K562 (cell line): ENCODE measurements at places on chromosomes 4 and X. TPM values are rescaled to one million over a fixed set of nuclear protein-coding genes. Genes with fewer than 3 reads are reported as not detected.

DNA sequence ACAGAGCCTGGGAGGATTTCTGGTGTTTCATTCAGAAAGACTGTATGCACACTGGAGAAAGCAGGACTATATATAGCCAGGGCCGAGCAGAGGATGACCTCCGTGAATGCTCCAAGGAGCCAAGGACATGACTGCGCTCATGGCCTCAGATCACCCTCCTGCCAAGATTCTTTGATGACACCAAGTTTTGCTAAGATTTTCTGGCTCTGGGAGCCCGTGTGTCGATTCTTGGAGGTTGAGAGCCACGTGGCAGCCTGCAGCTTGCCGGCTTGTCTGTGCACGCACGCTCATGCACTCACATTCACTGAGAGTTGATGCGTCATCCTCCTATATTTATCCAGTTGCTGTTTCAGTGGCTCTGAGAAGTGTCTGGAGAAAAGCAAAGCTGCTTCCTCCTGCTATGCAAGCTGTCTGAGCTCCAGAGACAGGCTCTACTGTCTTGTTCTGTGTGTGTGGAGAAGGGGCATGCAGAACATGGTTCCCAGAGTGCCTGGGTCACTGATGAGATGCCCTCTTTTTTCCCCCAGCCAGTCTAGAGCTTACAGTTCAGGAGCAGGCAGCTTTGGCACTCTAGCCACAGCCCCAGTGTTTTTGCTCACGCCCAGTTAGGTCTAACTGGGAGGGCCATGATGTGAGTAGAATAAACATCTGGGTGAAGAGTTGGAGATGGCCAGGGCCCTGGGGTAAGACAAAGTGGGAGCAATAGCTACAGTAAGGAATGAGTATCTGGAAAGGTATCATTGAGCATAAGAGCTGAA, 64.9 kb upstream of the SCOC start:
- DNase-seq: no peak

DNA sequence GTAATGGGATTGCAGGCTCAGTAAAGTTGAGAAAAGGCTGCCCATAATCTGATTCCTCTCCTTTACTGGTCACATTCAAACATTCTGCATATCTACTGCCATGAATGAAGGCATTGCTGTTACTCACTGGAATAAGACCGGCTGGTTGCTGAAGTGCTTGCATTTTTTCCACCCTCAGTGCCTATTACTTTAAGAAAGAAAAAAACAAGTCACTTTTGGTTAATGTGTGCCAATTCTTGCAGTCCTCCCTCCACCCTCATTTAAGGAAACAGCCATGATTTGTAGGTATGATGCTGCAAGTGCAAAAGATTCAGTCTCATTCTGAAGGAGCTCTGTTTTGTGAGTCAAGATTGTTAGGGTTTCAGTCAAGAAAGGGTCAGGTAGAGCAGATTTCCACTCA, 94.9 kb downstream of the EMCN start:
- DNase-seq: no peak

Gene UGT2A3
- total RNA-seq: 0.11 TPM in 1 of 2 replicates, not detected in the other

DNA sequence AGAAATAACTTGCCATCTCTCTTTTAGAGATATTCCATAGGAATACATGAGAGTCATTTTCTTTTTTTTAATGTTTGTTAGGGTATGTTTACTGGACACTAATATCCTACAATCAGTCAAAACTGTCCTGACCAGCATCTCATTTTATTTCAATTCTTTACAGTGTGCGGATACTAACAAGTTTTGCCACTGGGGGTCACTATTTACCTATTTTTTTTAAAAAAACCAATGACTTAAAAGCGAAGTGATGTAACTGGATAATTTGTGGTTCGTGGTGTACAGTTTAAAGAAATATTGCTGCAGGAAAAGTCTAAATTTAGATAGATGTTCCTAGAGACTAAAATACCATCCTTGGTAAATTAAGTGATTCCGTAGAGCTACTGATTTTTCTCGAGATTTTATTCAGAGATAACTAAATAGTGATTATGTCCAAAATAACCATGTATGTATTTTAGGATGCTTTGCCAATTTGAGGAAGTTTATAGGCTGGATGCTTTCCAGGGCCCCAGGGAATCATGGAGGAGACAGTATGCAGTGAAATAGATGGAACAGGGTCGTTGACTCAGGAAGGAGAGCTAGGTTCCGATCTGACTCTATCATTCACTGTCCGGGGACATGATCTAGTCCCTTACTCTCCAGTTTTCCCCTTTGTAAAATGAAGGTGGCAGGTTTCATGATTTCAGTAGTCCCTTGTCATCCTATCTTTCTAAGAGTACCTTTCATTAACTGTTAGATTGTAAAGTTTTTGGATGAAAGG, 34.0 kb upstream of the GNPDA2 start:
- peak; percentile 13 for DNase-seq

GRCh38 chr4:137510557-137511265, 21.6 kb downstream of the PCDH18 start:
- DNase-seq: no peak

GRCh38 chr4:22312113-22312512, 203.8 kb downstream of the ADGRA3 start:
- no peak for DNase-seq

- no peak for DNase-seq
Measured at GRCh38 chrX:22196149-22196548, 76.6 kb upstream of the CBLL2 start.

DNA sequence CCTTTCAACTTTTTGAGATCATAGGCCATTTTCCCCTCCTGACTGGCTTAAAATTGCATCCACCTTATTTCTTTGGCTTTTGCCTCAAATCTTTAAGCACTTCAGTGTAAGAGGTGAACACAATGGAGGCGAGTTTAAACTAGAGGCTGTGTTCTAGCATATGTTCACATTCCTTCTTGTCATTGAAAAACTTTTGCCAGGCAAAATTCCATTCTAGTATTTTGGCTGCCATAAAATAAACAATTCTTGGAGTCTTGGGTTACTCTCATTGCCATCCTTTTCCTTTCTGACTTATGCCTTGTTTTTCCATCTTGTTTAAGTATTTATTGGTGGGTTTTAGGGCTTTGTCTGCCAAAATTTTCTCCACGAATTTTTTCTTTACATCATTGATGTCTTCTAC, 137.3 kb upstream of the ANXA10 start:
- DNase-seq: no peak

DNA sequence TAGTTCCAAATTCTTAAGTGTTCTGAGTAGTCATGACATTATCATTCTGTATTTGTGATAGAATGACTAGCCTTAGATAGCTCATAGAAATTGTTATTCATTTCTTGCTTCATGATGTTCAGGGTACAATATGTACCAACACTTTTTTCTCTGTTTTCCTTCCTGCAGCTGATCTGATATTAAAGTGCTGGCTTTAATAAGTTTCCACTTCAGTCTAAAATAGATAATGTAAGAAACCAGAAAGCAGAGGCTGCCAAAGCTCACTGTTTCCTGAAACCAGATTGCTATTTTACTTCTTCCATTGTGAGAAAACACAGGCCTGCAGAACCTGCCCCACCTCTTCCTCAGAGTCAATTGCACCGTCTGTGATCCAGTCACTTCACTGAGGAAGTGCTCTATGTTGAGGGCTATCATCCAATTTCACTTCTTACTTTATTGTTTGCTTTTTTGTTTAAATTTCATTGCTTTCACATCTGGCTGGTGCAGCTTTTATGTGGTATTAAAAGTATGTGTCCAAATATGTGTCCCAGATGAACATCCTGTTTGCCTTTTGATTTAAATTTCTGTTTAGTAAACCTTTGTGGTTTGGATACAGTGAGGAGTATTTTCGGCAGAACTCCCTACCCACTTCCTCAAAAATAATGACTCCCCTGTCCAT, 652.1 kb downstream of the ANKRD50 start:
- no peak for DNase-seq
